Prostate gland (tissue), 2 donors: ENCODE measurements at places on chromosomes 5 and 9. TPM values are rescaled to one million over a fixed set of nuclear protein-coding genes. Genes with fewer than 3 reads are reported as not detected.

DNA sequence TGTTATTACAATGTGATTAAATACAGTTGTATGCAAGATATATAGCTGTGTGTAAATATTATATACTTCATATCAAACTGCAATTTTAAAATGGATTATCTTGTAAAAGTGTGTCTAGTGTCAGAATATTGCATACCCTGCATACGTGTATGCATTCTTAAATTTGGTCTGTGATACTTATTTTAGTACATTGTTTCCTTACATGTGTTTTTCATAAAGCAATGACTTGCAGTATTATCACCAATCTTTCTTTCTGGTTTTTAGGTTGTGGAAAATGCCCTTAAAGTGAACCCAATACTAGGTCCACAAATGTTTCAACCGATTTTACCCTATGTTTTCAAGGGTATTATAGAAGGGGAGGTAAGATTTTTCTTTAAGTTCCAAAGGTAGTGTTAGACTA, 28.5 kb upstream of the LRRC70 start:
- H3K4me3 ChIP-seq: no peak overlapping the region
- H3K27ac ChIP-seq: no peak overlapping the region
- H3K36me3 ChIP-seq: no peaks in the 10 kb centered on the region
- H3K27me3 ChIP-seq: no peaks in the 10 kb centered on the region

DNA sequence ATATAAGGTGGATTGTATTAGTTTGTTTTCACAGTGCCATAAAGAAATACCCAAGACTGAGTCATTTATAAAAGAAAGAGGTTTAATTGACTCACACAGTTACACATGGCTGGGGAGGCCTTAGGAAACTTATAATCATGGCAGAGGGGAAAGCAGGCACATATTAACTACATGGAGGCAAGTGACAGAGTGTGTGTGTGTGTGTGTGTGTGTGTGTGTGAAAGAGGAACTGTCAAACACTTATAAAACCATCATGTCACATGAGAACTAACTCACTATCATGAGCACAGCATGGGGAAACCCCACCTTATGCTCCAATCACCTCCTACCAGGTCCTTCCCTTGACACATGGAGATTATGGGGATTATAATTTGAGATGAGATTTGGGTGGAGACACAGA, 118.6 kb downstream of the SPEF2 start:
- no peak overlapping the region for H3K27ac ChIP-seq
- H3K36me3 ChIP-seq: no peaks in the 10 kb centered on the region
- no peaks in the 10 kb centered on the region for H3K27me3 ChIP-seq
- no peak overlapping the region for H3K4me3 ChIP-seq

GRCh38 chr5:99763021-99763774, 772.0 kb upstream of the FAM174A start:
- H3K27me3 ChIP-seq: no peaks in the 10 kb centered on the region
- no peak overlapping the region for H3K4me3 ChIP-seq

DNA sequence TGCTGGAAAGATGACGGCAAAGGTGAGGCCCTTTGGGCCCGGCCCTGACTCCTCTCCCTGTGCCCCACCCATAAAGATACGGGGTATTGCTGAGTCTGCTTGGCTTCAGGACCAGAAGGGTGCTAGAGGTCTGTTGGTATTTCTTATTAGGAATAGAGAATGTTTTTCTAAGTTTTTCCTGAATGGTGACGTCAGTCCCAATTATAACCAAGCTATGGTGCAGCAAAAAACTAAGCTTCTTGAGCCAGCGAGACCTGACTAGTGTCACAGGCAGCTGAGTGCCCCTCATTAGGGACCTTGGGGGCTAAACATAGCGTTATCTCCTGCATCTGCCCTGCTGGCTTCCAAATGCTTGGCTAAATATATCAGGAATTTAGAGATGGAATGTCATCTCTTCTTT, 151.0 kb upstream of the TBC1D2 start:
- DNase-seq: no peak
- no peaks in the 10 kb centered on the region for H3K27me3 ChIP-seq
- H3K27ac ChIP-seq: no peak overlapping the region

Gene TMEM174
- not detected for total RNA-seq

Gene ADRB2
- 29.0 TPM for total RNA-seq

Gene ROR2
- 37.2 TPM for total RNA-seq

DNA sequence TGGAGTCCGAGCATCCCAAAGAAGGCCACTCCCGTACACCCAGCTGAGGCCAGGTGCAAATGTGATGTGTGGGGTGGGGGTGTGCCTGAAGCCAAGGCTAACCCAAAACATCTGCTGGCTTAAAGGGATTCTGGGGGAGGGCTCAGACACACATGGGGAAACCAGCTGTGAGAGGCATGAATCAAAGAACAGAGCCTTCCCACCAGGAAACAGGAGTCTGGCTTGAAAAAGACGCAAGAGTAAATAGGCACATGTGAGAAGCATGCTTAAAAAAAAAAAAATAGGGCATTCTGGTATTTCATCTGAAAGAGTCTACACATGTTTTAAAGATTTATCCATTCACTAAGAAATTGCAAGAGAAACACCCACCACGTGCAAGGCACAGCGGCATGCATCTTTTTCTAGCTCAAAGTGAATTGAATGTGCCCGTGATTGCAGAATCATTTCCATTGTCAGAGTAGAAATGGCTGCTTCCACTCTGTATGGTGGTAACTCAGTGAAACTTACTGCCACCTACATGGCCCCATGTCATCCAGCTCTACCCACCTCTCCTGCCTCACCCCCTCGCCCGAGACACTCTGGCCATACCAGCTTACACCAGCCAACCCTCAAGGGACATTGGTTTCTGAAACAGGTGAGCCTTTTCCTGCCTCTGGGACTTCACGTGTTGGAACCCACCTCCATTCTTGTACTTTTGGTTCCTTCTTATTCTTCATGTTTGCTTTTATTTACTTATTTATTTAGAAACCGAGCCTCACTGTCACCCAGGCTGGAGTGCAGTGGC, 71.5 kb downstream of the SEMA5A start:
- no peak overlapping the region for H3K4me3 ChIP-seq
- H3K36me3 ChIP-seq: no peaks in the 10 kb centered on the region
- H3K27me3 ChIP-seq: no peaks in the 10 kb centered on the region
- no peak overlapping the region for H3K27ac ChIP-seq
- no peaks in the 10 kb centered on the region for H3K4me1 ChIP-seq

Gene ZNF454
- 4.7 TPM for total RNA-seq

Gene FPGS
- total RNA-seq: 117 TPM
